Substantia nigra (tissue), 51 donors: ENCODE measurements at places on chromosomes 2 and 18.

DNA sequence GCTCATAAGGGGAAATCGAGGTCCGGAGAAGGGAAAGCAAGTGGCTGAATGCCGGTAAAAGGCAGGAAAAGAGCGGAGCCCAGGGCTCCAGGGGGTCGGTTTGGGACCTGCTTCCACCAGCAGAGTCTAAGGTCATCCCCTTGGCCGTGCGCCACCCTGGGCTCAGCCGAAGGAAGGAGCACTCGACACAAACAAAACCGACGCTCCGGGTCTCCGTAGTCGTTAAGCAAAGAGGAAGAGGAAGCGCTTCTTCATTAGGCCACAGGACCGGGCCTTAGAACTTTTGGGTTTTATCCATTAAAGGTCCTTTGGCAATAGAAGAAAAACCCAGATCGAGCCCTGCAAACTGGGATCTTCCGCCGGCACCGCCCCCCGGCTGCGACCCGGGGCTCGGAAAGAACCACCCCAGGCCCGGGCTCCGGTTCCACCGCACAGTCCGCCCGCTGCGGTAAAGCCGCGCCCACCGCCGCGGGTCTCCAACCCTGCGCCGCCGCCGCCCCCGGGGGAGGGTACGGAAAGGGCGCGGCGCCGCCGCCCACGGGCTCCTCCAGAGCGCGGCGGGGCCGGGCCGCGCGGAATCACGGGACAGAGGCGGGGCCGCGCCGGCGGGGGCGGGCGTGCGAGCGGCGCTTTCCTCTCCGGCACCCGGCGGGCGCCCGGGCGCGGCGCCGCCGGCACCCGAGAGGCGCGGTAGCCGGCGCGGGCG lies at the start of gene TTL:
TTL (plus strand) TSS at position 629 of the 706 bp plus-strand sequence. CDS start 189 bp downstream, outside the sequence.
- DNase-seq = peak; percentile 10

GRCh38 chr18:21868770-21869169 lies 128.2 kb downstream of the MIB1 start:
- DNase-seq = no peak

DNA sequence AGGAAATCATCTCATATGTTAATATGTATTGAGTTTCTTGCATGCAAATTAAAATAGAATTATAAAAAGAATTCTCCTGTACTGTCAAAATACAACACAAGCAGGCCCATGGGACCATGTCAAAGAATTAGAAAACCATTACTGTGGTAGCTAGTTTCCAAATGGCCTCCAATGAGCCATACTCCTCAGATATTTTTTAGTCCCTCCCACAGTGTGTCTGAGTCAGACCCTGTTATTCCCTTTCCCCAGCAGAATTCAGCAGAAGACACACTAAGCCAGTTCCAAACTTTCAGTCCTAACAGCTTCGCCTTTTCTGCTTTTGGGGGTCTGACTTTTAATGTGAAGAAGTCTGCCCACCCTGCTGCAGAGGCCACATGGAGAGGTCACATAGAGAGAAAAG lies 86.7 kb downstream of the FIGN start:
- DNase-seq = no peak

- no peak for DNase-seq
These were observed 2.7 kb downstream of the IGFBP2 start for GRCh38 chr2:216635701-216636550.

DNA sequence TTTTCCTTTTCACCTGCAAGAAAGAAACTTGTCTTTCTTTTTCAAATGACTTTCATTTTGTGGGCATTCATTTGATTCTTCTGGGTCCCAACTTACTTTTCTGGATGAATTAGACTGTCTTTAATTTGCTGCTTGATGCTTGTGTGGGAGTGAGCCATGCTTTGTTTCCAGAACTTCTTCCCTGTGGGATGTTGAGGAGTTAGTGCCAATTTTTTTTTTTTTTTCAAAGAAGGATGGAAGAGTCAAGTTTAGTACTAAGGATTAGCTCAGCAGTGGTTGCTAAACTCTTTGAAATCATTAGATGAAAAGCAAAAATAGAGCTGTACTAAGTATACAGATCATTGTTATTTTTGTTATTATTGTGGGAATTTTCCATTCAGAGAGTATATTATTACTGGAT lies 17.2 kb upstream of the KCTD1 start:
- DNase-seq = no peak

- DNase-seq = no peak
These were observed 34.7 kb downstream of the ST3GAL5 start for GRCh38 chr2:85854166-85854509.

- no peak for DNase-seq
These were observed 46.6 kb downstream of the IKZF2 start for GRCh38 chr2:213104903-213105202.

DNA sequence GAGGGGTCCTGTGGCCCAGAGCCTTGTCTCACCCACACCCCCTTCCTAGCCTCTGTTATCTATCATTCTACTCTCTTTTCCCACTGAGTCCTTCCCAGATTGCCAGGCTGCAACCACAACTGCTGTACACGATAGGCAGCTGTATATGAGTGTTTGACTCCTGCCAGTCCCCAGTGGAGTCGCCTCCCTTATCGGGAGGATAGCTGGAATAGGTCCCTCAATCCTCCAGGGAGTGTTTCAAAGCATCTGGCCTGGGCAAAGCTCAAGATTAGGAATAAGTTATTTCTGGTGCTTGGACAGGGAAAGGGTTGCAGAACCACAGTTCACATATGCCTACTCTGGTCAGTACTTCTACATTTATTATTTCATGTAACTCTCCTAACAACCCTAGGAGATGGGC lies 4.8 kb downstream of the MSGN1 start:
- DNase-seq = no peak

DNA sequence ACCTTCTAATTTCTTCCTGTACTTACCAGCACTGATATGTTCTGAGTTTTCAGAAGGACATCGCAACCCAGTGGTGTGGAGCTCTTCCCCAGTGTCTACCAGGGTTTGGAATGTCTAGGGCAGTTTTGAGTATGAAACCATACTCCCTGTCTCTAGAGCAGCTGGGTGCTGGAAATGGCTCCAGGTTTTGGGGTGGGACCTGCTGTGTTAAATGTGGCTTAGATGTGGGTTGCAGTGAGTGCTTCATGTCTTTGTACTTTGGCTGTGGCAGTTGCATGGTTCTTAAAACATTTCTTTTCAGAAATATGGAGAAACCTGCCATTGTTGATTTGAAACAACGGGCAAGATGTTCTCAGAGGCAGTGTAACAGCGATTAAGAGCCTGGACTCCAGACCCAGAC lies 48.5 kb downstream of the ACSL3 start:
- DNase-seq = no peak

DNA sequence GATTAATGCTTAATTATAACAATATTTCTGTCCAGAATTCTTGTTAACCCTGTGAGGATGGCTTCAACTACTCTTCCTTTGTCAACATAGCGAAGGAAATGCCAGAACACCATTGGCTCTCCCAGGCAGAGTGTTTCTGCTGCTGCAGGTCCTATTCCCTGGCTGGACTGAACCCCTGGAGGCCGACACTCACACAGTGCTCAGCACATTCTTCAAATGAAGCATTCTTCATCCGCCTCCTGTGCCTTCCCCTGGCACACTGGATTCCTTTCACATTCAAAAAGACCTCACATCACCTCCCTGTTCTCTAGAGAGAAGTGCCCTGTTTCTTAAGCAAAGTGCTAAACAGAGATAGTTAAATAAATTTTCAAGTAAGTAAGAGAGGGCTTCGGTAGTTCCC lies 187.3 kb upstream of the MSH6 start:
- DNase-seq = no peak

GRCh38 chr2:120552079-120552478 lies 183.6 kb upstream of the GLI2 start:
- DNase-seq = no peak

DNA sequence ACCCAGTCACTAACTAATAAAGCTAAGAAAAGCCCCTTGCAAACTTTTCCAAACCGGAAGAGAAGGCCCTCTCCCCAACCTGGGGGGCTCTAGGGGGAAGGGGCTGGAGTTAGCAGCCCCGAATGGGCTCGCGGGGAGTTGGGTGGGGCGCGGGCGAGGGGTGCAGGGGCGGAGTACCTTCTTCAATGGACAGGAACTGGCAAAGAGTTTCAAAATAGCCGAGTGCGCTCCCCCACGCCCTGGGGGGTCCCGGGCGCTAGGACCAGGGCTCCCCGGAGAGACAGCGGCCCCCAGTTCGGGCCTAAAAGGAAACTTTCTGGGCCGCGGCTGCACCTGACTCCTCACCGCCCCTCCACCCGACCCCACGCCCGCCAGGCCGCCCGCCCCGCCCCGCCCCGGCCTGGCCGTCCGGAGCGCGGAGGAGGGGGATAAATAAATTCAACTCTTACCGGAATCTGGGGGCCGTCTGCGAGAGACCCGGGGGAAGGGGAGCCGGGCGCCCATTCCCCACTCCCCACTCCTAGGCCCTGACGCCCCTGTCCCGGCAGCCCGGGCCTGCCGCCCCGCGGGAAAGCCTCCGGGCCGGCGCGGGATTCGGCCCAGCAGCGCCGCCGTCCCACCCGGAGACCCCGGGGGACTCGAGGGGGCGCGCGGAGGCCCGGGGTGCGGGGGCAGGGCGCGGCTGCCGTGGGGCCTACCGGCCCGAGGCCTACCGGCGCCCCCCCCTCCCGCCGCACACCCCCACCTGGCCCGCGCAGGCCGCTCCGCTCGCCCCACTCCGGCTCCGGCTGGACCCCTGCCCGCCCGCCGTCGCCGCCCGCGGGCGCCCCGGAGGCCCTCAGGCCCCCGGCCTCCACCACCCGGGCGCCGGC lies 868 bp downstream of the INO80D start:
- peak; percentile 44 for DNase-seq

- no peak for DNase-seq
These were observed 18.8 kb upstream of the DTNB start for GRCh38 chr2:25692143-25692542.
